ENCODE measurements at places on chromosomes 4 and X.

DNA sequence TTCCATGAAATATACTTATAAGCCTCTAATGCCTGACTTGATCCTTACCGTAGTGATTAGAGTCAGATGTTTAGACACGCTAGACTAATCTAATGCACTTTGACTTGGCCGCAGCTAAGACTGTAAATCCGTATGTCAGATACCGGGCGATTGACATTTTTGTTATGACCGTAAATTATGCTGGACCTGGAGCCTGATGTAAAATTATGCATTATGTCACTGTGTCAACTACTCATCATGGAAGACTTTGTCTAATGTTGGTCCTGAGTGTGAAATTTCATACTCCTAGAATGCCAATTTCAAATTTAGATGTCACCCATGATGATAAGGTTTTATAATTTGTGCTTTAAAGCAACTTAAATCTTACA is 123.6 kb upstream of the LIMCH1 start:
- DNase-seq: no peak

DNA sequence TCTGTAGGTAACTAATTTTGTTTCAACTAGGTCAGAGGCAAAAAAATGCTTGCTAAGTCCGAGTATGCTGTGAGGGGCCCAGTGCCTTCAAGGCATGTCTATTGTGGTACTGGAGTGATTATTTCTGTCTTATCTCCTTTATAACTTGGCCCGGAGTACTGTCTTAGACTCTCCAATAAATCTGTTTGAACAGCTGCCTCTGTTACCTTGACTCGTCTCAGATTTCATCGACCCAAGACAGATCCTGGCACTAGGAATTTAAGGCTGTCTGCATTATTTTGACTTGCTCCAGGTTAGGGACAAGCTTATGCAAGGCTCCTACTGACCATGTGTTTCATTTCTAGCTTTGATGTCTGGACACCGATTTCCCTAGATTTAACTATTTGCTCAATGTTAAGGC is 41.1 kb upstream of the NKAP start:
- no peak for DNase-seq

GRCh38 chrX:152817078-152817764 is 13.3 kb downstream of the CETN2 start:
- DNase-seq: peak; percentile 8

- DNase-seq: no peak
Measured at GRCh38 chr4:98939438-98939837, 10.5 kb upstream of the EIF4E start.

DNA sequence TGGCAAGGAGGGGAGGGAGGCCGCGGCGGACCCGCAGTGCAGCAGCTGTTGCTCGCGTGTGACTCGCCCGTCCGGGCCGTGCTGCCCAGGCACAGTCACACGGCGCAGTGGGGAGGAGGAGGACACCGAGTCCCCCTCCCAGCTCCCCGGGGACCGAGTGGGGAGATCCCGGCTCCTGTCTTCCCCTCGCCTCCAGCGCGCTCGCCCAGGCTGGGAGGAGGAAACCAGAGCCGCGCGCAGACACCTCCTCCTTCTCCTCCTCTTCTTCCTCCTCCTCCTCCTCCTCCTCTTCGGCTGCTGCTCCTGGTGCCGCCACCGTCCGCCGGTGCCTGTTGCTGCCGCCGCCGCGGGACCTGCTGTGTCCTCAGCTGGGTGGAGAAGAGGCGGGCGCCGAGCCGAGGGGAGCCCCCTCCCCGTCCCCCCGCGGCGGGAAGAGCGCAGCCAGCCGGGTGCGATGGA is at the start of gene TBC1D1:
TBC1D1 (plus strand) TSS at position 284 of the 459 bp plus-strand sequence. CDS start 11,012 bp downstream, outside the sequence.
- peak; percentile 55 for DNase-seq

- DNase-seq: no peak
Measured at GRCh38 chr4:123849495-123849894, 452.9 kb downstream of the SPRY1 start.

GRCh38 chrX:151536571-151536970 is 26.9 kb upstream of the PASD1 start:
- no peak for DNase-seq

GRCh38 chr4:107913283-107913899 is 18.0 kb upstream of the CYP2U1 start:
- DNase-seq: peak; percentile 34

DNA sequence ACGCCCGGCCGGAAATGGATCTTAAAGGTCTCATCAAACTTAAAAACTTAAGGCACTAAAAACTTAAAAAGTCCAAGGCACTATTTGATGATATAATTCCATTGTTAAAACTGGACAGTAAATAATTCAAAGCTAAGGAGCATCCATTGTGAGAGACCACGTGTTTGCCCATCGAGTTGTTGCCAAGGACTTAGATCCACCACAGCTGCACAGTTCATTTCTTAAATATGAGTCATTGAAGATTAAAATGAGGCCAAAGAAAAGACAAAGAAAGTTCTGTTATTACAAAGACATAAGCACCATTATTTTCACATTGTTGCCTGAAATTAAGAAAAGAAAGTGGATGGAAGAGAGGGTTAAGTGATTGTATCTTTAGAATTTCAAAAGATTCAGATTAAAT is 411.5 kb upstream of the FTHL17 start:
- DNase-seq: peak; percentile 60

DNA sequence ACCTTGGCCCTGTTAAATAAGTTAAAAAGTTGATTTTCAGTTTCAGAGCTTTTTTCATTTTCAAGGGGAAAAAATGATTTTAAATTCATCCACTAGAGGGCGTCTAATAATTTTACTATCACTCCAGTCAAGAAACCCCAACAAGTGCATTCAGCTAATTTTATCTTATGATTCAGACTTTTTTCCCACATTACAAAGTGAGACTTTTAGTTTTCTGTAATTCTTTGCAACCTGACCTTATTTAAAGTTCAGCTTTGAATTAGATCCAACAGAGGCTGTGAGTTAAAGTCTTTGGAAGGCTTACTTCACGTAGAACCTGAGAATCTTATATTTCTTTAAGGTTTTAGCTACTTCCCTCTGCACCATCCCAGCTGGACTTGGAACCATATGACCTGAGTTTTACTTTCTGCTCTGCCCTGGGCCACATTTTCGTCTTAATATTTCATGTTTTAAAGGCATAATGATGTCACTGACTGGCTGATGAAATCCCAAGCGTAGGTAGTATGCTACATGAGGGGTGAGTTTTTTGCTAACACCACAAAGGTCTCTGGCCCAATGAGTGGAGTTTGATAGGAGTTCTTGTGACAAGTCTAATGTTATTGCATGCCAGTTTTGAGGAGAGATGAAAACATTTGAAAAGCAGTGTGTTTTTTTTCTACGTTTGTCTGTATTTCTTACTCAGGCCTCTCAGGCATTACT is 7.2 kb downstream of the GNRHR start:
- peak; percentile 62 for DNase-seq

- peak; percentile 1 for DNase-seq
Measured at GRCh38 chr4:135838889-135839288, 1637.3 kb upstream of the PABPC4L start.

DNA sequence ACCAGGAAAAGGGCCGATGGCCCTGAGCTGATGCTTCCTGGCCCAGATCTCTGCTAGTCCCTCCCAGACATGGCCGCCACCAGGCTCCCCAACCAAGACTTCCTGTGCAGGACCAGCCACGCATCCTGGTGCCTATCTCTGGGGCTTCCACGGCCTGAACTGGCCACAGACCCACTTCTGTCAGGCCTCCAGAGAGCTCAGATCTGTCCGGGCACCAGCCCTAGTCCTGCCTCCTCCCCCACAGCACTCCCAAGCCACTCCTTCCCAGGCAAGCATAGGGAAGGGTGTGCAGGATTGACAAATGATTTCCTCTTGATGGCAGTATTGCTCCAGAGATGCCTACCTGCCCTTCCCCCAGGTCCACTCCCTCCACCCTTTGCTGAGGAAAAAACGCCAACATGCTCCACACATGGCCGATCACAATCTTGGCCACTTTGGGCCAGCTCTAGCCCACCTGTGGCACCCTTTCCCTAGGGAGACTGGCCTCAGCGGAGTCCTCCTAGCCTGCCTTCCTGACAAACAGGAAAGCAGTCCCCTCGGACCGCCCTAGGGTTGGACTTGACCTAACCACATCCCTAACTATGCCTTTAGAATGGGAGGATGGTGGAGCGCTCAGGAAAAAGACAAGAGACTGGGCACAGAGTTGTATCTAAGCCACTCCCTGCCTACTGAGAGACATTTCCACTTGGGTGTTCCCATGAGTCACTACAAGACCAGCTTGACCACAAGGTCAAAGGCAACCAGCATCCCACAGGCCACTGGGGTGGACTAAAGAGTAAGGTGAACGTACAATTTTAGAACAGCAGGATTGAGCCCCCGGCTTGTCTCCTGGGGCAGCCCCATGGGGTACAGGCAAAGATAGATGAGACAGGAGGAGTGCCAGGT is 277.5 kb upstream of the AGTR2 start:
- DNase-seq: no peak

- no peak for DNase-seq
Measured at GRCh38 chr4:90733211-90733610, 606.0 kb downstream of the CCSER1 start.

DNA sequence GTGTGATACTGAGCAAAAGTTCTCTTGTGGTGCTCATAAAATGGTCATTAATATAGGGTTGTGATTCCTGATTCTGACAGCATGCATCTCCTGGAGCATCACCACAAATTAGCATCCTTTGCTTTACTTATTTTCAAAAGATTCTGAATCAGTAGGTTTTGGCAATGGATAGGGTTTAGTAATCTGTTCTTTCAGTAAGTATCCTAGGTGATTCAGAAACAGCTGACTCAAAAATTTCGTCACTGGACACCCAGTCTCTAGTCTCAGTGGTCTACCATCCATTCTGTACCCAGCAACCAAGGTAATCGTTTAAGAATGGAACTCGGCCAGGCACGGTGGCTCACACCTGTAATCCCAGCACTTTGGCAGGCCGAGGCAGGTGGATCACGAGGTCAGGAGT is 4.1 kb downstream of the CBLL2 start:
- no peak for DNase-seq

DNA sequence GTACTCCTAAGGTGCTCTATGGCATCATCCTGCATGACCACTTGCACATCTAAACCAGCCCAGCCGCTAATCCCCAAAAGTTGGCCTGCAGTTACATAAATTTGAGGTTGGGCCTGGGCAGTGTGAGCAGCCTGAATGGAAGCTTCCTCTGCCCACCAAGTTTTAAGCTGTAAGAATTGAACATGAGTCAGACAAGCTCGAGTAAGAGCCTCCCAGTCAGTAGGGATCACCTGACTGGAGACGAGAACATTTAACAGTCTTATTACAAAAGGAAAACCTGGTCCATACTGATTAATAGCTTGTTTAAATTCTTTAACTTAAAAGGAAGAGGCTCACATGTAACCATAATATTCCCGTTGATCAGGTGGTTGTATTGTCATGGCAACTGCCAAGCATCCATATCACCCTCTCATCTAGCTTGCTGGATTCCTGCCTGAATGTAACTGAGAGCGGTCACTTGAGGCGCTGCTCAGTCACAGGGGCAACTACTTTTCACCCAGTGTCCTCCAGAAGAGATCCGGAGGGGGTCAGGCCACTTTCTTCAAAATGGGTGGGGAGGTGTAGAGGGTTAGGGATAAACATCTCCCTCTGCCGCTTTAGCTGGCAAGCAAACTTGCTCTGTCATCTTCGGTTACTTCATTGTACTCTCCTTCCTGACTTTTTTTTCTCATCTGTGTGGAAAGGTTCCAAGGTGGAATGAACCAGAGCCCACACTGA is 56.6 kb upstream of the WDR1 start:
- no peak for DNase-seq

- no peak for DNase-seq
Measured at GRCh38 chr4:174528226-174528625, 5.9 kb upstream of the HPGD start.

- DNase-seq: no peak
Measured at GRCh38 chrX:151476604-151477303, 79.7 kb downstream of the VMA21 start.

- peak; percentile 55 for DNase-seq
Measured at GRCh38 chr4:73964862-73965611, 16.8 kb downstream of the PF4 start.

DNA sequence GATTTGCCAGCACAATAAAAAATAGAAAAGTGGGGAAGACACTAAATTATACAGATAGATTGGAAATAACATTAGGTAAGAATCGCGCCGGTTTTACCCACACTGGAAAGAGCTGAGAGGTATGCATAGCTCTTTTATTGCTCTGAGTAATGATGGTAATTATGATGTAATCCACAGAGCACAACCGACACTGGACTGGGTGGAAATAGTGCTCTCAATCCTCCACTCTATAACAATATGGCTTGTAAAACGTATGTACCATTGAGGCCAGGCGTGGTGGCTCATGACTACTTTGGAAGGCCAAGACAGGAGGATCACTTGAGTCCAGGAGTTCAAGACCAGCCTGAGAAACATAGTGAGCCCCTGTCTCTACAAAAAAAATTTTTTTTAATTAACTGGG is 104.3 kb upstream of the RAPGEF2 start:
- DNase-seq: no peak

GRCh38 chr4:93710101-93710846 is 118.3 kb upstream of the ATOH1 start:
- DNase-seq: peak; percentile 62

GRCh38 chr4:1987721-1988326 is 20.9 kb downstream of the NELFA start:
- DNase-seq: no peak

DNA sequence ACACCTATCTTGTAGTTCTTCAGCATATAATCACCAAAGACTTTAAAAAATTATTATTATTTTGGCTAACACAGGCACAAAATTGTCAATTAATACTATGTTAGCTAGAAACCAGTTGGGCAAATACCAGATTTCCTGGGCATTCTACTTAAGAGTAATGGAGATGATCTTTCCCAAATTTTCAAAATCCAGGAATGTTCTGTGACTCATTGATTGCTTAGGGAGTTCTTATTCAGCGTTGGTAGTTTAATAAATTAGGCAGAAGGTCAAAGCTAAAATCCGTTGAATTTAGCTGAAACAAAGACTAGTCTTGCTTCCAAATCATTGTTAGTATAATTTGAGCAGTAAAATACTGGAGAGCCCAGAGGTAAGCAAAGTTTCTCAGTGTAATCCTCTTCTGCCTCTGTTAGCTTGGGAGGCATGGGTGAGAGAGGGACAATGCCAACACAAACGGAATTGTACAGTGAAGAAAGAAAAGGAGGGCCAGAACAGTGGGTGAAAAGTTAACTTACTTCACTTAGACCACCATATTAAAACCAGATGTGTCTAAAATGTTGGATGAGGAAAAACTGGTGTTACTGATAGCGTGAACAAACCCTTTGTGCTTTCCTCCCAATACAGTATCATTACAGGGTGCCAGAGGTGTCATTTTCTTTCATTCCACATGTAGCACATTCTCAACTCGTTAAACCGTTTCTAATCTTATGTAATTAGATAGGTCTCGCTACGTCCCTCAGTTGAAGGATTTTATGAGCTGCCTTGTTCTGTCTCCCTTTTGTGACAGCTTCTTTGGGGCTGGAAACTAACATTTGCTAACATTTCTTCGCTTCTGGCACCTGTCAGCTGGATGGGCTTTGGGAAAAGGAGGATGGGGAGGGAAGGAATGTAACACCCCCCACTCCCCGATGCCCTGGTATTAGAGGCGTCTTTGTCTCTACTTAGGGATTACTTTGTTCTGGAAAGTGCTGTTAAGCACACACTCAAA is 87.4 kb upstream of the CITED1 start:
- peak; percentile 75 for DNase-seq
